ENCODE measurements at places on chromosomes 4 and X.

GRCh38 chr4:25100021-25100555, 60.2 kb downstream of the SEPSECS start:
- DNase-seq: no peak

DNA sequence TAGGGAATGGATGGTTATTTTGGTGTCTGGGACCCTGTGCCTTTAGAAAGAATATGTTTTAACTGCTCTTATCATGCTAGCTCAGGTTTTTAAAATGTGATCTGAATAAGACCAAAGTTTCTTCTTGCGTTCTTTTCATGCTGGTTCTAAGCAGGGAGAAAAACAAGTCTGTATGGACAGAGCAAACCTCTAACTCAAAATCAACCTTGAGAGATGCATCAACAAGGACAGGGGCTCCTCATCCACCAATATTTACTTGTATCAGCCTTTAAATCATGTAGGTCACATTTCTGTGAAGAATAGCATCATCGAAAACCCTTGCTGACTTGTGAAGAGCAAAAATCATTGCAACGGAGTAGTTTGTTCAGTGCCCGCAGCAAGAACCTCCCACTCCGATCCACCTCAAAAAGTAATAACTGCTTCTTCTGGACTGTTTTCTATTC, 1.2 kb downstream of the ATP10D start:
- DNase-seq: no peak

GRCh38 chrX:39823424-39823823, 274.3 kb downstream of the BCOR start:
- DNase-seq: no peak

- no peak for DNase-seq
Observed at GRCh38 chrX:95884186-95884585, 800.5 kb upstream of the DIAPH2 start.

- DNase-seq: no peak
Observed at GRCh38 chr4:62474802-62475201, 1274.7 kb downstream of the ADGRL3 start.

- peak; percentile 44 for DNase-seq
Observed at GRCh38 chr4:10157478-10158332, 41.1 kb upstream of the WDR1 start.

GRCh38 chrX:3815896-3816664, 102.6 kb upstream of the PRKX start:
- no peak for DNase-seq

DNA sequence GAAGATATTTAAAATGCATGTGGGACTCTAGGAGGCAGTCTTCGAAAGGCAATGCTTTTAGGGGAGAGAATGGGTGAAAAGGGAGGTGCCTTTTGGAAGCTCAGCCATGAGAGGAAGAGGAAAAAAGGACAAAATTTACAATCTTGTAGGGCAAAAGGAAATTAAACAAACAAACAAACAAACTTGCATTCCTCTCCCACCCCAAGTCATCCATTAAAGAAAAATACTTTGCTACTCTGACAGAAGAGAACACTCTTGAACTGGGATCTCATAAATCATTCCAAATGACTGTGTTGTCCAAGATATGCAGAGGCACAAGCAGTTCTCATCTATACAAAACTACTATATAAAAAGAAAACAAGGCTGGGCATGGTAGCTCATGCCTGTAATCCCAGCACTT, 46.7 kb downstream of the HELQ start:
- no peak for DNase-seq

DNA sequence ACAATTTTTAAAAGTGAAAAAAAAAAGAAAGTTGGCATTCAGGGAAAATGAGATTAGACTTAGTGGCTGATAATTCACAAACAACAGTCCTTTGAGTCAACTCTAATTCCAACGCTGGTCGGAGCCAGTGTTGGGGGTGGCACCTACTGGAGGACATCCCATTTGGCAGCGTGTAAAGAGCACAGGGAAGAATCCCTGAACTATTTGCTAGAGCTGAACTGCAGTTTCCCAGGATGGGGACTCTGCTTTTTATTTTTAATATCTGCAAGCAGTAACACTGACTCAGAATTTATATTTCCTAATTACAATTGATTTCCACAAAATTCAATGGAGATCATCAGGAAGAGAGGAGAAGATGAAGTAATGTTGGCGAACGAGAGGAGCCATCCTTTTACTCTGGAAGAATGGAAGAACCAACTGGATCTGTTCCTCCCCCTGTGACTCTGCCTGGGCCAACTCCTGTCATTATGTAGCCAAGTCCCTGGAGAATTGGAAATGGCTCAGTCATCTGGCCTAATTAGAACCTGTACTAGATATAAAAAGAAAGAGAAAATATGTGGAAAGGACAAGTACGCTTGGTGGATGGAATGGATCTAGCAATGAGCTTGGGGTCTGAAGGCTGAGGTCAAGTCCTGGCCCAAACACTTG, 76.7 kb downstream of the IRF2 start:
- DNase-seq: no peak

- DNase-seq: no peak
Observed at GRCh38 chr4:2817137-2817536, 24.3 kb downstream of the SH3BP2 start.

GRCh38 chr4:11338956-11339782, 89.5 kb downstream of the HS3ST1 start:
- DNase-seq: no peak

DNA sequence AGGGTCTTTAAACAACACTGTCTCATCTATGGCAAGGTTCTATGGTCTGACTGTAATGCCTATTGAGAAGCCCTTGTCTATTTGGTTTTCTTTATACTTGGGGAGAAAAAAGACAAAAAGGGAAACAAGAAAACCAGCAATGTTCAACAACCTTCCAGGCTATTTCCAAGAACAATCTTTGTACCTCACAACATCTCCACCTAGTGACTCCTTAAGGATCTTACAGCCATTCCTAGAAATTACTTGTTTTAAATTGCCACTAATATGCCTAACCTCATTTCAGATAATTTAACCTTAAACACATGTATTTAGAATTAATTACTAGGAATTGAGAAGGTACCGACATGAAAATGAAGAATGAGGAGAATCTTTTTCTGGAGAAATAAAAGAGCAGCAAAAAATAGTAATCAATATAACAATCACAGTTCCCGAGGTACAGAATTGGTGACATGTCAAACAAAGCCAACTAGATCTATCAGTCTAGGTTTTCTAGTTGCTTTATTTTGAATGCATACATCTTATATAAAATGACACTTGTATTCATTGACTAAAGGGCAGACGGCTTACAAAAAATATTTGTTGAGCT, 1.6 kb upstream of the RBM46 start:
- no peak for DNase-seq

GRCh38 chr4:109046471-109047201, 255.8 kb downstream of the COL25A1 start:
- DNase-seq: no peak

- no peak for DNase-seq
Observed at GRCh38 chrX:8939322-8939721, 94.6 kb downstream of the FAM9B start.

DNA sequence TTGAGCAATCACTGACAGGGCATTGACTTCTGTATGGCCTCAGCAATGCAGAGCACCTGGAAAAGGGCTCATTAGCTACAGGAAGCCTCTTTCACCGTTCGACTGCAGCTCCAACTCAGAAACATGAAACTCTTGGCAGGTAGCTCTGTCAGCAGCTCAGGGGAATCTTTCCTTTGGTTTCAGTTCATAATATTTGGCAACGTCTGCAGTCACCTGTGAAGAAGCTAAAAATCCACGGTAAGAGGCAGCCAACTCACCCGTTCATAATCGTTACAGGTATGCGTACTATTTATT, 354.9 kb downstream of the CAMK2D start:
- DNase-seq: no peak

- DNase-seq: no peak
Observed at GRCh38 chrX:114619874-114620273, 36.0 kb downstream of the HTR2C start.

GRCh38 chrX:47683184-47683828, 24.3 kb upstream of the UXT start:
- no peak for DNase-seq

GRCh38 chrX:80316526-80316925, 103.7 kb upstream of the TENT5D start:
- DNase-seq: no peak

GRCh38 chr4:7658341-7659204, 223.8 kb upstream of the PSAPL1 start:
- DNase-seq: no peak

DNA sequence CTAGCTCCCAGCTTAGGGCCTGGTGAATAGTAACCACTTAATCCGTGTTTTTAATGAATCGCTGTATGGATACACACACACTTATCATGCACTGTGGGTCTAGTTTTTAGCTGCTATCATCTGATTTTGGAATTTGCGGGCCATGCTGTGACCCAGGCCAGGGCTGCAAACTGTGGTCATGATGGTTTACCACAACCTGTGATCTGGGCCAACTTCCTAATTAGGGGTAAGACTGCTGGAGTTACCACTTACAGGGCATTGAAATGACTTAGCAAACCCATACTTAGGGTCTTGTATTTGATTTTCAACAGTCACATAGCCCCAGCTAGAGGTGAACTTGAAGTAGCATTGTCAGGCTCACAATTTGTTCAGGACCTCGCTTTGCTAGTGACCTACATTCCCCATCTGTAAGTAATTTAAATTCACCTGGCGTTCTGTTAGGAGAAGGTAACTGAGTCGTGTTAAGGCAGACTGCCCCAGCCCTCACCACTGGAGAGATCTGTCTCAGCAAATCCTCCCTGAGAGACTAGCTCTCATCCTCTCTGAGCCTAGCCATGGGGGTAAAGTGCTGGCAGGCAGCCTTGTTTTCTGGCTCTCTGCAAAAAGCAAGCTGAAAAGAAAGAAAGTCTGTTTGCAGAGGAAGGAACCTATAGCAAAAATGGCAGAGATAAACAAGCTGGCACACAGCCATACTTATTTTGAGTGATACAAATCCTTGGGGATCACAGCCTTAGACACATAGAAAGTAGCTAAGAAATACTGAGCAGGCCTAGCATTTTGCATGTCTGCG, 33.8 kb upstream of the EGFL6 start:
- DNase-seq: no peak

GRCh38 chr4:5098176-5098575, 46.9 kb downstream of the STK32B start:
- no peak for DNase-seq

All from HS-5 (cell line).